ENCODE measurements at places on chromosomes 1 and 21.

- DNase-seq, result no peak
These were observed 32.7 kb downstream of the SUSD4 start for GRCh38 chr1:223331301-223331700.

- no peak for DNase-seq
These were observed 93.9 kb upstream of the BEND5 start for GRCh38 chr1:48870596-48870995.

- DNase-seq, result no peak
These were observed 20.2 kb upstream of the LRRC47 start for GRCh38 chr1:3816331-3817137.

GRCh38 chr21:41076064-41076463, 91.9 kb upstream of the BACE2 start:
- no peak for DNase-seq

DNA sequence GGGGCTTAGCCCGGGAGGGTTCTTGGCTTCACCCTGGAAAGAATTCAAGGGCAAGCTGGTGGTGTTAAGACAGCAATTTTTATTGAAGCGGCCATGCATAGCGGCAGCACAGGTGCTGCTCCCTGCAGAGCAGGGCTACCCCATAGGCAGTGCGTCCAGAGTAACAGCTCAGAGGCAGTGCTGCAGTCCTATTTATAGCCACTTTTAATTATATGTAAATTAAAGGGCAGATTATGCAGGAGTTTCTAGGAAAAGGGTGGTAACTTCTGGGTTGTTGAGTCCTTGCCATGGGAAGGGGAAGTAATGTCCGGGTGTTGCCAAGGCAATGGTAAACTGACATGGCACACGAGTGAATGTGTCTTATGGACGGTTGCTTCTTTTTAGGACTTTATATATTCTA, 57.0 kb downstream of the VPS26C start:
- DNase-seq, result no peak

DNA sequence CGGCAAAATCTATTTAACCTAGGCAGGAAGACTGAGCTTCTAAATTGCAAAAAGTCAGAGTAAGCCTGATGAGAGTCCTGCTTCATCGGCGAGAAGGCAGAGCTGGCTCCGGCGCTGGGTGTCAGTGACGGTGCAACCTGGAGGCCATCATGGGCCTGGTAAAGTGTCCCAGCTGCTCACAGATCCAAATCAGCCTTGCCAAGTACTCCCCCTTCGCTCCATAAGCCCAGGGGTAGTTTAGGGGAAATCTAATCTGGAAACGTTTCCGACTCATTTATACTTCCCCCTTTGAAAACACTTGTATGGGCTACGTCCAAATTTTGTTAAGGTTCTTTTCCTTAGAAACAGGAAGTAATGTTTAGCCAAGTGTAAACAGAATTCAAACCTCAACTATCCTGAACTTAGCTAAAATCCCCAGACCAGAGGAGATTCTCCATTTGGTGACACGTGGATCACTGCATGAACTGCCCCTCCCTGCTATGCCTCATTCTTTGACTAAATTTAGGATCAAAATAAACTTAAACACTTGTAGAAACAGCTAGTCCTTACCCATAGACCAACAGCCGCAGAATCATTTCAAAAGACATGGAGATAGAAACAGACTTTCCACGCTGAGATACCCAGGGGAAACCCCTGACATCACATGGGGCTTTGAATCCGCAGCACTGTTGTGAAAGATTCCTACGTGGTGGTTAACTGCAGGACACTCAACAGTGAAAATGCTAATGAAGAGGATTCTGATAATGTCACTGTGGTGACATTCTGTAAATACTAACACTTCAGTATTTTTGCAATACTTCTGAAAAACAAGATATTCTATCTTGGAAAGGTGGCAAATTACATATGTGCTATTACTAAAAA, 172.7 kb downstream of the TGFBR3 start:
- no peak for DNase-seq

DNA sequence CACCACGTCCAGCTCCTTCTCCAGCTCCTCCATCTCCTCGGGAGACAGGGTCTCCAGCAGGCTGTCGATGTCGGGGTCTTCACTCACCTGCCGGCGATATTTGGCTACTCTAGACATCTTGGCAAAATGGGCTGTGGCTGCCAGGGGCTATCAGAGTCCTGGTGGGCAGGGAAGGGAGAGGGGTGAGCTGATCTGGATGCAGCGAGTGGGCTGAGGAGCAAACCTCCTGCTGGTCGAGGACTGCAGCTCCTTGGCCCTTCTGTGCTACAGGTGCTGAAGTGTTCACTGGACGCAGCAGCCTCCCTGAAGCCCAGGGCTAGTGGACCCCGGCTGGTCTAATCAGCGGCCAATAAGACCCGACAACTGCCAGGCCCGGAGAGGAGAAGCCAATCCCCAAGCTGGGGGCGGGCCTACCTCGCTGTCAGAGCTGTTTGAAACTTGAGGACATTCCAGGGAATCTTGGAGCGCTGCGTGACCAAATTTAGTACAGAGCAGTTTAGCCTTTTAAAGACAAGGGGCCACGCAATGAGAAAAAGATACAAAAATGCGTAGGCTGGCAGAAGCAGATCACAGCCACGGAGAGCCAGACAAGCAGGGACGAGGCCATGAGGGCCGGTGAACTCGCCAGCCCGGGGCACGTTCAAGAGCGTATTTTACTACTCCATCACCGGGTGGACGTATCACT, at the start of gene LMOD1:
Gene LMOD1 (minus strand): TSS at position 325 of the 685 bp plus-strand sequence. CDS start 208 bp downstream, at position 117.
- peak; percentile 27 for DNase-seq

GRCh38 chr1:236024641-236025040, 40.2 kb downstream of the NID1 start:
- DNase-seq, result no peak

GRCh38 chr1:65418522-65419185, 1.8 kb upstream of the LEPR start:
- DNase-seq, result no peak

DNA sequence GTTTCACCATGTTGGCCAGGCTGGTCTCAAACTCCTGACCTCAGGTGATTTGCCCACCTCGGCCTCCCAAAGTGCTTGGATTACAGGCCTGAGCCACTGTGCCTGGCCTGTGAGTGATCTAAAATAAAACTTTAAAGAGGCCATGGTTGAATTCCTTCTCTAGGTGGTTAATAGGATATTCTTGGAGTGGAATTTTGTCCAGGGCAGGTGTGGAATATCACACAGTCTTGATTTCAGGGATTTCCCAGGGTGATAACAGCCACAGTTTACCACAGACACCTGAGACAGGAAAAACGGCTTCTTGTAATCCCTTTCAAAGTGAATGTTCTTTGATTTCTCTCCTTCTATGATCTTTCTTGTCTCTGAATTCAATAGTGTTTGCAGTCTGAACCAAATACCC, 32.1 kb upstream of the C1orf21 start:
- DNase-seq, result no peak

DNA sequence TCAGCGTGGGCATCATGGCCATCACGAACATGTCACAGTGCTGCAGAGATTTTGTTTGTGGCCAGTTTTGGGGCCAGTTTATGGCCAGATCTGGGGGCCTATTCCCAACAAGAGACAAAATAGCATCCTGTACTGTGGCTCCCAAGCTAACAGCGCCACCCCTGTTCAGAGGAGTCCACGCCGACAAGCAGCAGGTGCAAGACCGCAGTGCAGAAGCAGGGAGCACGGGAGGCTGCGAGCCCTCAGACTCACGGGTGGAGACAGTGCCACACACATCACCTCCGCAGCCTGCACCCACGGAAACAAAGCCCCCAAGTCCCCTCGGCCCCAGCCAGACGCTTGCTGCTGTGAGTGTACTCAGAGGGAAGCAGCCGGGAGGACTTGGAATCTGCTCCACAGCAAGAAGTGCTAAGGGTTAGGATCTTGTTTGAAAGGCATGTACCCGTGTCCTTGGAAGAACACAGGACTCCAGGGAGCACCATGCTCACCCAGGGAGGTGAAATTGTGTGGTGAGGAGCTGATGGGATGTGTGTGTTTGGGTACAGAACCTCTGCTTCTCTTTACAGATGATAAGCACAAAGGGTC, 7.1 kb downstream of the TCP10L start:
- DNase-seq, result no peak

GRCh38 chr1:2978691-2979190, 42.5 kb upstream of the ACTRT2 start:
- DNase-seq, result no peak
